ENCODE measurements at places on chromosomes 6 and 20.

GRCh38 chr6:144316862-144317195 is 31.7 kb downstream of the UTRN start:
- no peak for DNase-seq

DNA sequence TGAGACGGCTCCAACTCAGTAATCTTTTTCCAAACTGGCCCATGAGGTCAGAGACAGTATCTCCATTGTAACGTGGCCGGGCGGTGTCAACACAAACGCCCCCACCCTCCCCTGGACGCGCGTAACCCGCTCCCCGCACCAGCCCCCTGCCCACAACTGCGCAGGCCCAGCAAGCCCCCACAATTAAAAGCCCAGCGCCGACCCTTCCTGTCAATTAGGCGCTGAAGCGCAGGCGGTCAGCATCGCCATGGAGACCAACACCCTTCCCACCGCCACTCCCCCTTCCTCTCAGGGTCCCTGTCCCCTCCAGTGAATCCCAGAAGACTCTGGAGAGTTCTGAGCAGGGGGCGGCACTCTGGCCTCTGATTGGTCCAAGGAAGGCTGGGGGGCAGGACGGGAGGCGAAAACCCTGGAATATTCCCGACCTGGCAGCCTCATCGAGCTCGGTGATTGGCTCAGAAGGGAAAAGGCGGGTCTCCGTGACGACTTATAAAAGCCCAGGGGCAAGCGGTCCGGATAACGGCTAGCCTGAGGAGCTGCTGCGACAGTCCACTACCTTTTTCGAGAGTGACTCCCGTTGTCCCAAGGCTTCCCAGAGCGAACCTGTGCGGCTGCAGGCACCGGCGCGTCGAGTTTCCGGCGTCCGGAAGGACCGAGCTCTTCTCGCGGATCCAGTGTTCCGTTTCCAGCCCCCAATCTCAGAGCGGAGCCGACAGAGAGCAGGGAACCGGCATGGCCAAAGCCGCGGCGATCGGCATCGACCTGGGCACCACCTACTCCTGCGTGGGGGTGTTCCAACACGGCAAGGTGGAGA is at the start of the genes HSPA1A and HSPA1L:
TSS of gene HSPA1A (plus strand) at position 519 of the 814 bp plus-strand sequence. CDS start at position 733, 214 bp downstream.
TSS of gene HSPA1L (minus strand) at position 259 of the 814 bp plus-strand sequence. CDS start 3,311 bp downstream, outside the sequence.
- DNase-seq: no peak

GRCh38 chr6:145813285-145814034 is 1.1 kb downstream of the FBXO30 start:
- DNase-seq: no peak

- DNase-seq: no peak
Observed at GRCh38 chr20:56691325-56691998, 62.4 kb downstream of the TFAP2C start.

Data from NCI-H1048 (cell line).